ENCODE measurements at places on chromosomes 6 and 20.

GRCh38 chr6:1697688-1698351 is 88.1 kb downstream of the FOXC1 start:
- no peak for DNase-seq

GRCh38 chr20:3247638-3248037 is 8.6 kb upstream of the SLC4A11 start:
- no peak for DNase-seq

DNA sequence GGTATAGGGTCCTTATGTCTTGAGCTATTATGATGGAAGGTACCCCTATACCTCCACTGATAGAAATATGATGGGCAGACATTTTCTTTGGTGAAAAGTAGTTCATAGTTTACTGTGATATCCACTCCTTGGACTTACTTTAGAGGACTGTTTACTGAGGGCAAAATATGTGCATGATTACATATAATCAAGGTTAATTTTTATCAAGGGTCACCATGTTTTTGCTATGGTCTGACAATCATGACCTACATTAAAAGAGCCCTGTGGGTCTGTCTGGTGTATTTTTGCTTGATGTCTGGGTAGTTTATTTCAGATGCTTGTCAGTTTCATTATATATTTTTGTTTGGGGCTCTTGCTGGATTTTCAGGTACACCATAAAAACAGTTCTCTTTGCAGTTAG is 40.1 kb downstream of the CDKAL1 start:
- DNase-seq = no peak

DNA sequence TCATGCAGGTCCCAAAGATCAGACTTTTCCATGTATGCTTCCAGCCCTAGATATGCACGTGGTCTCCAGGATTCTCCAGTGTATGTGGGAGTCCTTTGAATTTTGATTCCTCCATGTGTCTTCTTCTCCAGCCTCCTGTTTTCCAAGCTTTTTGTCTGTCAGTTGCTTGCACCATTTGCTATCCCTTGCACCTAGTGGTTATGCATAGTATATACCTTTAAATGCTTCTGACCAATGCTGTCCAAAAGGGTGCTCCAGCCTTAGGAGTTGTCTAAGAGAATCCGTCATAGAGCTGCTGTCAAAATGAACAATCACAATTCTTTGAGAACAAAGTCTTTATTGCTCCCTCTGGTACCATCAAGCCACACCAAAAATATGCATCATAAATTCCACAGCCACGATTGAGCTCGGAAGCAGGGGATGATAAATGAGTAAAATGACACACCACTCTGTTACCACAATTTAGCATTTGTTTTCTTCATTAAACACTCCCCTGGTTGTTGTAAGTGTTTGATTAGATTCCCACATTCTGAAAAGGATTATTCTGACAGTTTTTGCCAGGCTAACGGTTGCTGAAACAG is 706.2 kb upstream of the GJE1 start:
- no peak for DNase-seq

GRCh38 chr6:90780778-90781177 is 193.9 kb upstream of the MAP3K7 start:
- DNase-seq = no peak

DNA sequence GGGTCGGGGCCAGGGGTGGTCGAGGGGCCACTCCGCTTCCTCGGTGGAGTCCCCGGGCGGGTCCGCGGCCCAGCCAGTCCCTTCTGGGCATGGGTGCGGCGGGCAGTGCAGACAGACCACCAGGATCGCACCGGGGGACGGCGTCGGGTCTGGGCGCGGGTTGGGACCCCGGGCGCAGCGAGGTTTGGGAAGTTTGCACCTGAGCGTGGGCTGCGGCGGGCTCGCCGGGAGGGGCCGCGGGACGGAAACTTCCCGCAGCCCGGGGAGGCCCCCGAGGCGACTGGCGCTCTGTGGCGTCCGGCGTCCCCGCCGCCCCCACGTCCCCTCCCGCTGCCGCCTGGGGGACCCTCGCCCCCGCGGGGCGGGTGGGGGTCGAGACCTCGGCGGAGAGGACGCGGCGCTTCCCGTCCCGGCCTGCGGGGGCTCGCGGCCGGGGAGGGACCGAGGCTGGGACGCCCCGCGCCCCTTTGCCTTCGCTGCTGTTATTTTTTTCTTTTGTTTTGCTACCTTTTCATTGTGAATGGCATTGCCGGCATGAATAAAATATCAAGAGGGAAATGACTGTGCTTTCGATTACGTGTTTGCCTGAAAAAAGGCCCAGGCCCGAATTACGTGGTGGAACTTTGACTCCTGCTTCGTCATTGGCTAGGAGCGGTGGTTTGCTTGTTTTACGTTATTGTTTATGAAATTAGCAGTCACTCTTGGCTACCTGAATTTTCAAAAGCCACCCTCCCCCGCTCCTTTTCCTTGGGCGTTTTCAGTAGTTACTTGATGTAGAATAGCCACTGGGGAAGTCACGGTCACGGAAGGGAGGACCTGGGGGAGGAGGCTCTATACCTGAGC is 703 bp downstream of the SNX9 start:
- DNase-seq = no peak

DNA sequence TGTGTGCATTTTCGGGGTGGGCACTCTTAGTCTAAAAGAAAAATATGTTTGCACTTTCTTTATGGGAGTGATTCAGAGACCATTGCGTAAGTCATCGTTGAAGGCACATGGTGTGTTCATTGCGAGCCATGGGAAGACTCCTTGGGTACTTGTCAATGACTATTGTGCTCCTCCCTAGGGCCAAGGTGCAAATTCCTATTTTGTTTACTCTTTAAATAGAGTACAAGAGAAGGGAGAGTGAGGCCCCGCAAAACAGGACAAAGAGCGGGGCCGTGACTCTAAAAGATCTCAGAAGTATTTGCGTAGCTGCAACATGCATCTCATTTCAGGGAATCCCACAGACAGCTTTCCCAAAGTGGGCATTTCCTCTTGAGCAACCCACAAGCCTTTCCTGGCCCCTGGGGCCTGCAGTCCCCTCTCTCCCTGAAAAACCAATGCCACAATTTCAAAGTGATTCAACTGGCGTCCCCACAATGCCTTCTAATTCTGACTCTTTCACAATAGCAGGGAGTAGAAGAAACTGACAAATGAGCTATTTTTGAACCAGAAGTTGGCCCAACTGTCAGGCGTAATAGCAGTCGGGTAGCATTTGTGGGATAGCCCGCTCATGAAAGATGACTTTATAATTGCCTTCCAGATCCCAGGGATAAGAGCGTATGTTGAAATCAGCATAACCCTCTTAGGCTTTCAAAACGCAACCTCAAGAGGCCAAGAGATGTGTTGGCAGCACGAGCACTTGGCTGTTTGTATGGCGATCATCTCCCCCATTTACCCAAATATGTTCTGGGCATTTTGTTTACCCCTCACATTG is 277.9 kb upstream of the BMP2 start:
- no peak for DNase-seq

DNA sequence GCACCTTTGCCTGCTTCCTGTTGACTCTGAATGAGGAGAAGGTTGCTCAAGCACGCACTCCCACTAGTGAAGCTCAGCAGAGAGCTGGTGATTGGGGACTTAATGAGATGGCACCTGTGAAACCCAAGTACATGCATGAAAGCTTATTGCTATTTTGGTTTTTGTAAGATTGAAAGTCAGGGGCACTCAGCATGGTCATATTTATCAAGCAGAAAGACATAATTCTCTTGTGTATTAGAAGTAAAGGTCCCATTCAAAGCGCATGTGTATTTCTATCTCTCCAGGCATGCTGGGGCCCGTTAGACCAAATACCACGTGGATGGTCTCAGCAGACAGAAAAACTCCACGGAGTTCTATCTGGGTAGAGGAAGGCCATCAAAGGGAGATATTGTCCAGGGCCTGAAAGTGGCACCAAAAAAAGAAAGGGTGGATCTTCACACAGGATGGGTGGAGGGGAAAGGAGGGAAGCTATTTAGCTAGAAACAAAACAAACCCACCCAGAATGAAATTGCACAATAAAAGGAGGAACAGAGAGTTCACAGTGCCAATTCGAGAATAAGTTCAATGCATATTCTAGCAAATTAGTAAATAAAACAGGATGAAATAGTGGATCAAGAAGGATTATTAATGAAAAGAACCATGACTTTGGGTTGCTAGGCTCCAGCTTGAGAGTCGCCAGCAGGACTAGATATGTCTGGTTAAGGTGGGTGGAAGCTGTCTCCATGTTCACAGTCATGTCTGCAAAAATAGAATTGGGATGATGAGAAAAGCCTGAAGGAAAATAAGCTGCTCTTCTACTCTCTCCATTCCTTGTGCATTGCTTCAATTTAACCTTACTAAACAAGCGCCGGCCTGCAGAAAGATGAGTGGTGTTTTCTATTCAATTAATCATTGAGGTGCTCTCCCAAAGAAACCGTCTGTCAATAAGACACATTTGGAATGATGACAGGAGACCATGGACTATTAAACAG is 224.9 kb upstream of the DTNBP1 start:
- DNase-seq = no peak

GRCh38 chr6:119250036-119250435 is 99.5 kb downstream of the MAN1A1 start:
- no peak for DNase-seq

- DNase-seq = no peak
Observed at GRCh38 chr20:24166412-24166811, 177.8 kb upstream of the GGTLC1 start.

DNA sequence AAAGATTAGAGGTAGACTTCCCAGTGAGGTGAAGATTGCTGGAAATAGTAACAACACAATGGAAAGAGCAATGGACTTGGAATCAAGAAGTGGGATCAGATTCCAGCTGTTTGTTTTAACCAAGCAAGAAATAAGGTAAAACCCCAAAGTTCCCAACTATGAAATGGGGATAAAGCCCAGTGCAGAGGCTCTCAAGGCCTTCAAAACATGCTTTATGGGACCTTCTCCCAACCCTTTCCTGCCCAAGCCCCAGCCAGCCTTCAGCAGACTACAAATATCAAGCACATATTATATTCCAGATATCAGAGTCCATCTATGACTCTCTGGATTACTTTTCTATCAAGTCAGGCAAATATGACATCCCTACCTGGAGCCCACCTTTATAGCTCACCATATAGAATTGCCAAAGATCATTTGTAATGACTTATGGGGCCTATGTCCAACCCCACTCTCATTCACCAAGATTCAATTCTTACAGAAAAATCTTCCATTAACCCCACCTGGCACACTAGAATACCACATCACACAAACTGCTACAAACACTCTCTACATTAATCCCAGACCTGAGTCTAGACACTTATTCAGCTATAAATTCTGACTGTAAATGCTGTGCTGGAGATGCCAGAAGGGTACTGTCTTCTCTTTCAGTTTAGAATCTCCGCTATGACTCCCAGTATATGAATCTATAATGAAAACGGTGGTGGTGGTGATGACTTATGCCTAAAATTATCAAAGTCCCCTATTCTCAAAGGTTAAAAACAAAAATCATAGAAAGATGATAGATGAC is 6.1 kb downstream of the DDX39B start:
- no peak for DNase-seq

GRCh38 chr6:13881621-13882165 is 43.1 kb upstream of the RNF182 start:
- DNase-seq = no peak

GRCh38 chr20:62595491-62595890 is 46.8 kb upstream of the SLCO4A1 start:
- DNase-seq = no peak
